Activated CD4-positive, alpha-beta T cell treated with anti-CD3 and anti-CD28 coated beads for 4 hours (primary cell): ENCODE measurements at places on chromosomes 6 and 20.
A peak's percentile ranks its signal among the peaks of the same experiment; 100 is the strongest.

GRCh38 chr20:32674362-32674789 is 635 bp upstream of the C20orf203 start:
- DNase-seq, result peak; percentile 66

- no peak for DNase-seq
These were observed 11.4 kb upstream of the TAF8 start for GRCh38 chr6:42038811-42039408.

- DNase-seq, result no peak
These were observed 17.2 kb upstream of the TPD52L1 start for GRCh38 chr6:125136378-125136777.

DNA sequence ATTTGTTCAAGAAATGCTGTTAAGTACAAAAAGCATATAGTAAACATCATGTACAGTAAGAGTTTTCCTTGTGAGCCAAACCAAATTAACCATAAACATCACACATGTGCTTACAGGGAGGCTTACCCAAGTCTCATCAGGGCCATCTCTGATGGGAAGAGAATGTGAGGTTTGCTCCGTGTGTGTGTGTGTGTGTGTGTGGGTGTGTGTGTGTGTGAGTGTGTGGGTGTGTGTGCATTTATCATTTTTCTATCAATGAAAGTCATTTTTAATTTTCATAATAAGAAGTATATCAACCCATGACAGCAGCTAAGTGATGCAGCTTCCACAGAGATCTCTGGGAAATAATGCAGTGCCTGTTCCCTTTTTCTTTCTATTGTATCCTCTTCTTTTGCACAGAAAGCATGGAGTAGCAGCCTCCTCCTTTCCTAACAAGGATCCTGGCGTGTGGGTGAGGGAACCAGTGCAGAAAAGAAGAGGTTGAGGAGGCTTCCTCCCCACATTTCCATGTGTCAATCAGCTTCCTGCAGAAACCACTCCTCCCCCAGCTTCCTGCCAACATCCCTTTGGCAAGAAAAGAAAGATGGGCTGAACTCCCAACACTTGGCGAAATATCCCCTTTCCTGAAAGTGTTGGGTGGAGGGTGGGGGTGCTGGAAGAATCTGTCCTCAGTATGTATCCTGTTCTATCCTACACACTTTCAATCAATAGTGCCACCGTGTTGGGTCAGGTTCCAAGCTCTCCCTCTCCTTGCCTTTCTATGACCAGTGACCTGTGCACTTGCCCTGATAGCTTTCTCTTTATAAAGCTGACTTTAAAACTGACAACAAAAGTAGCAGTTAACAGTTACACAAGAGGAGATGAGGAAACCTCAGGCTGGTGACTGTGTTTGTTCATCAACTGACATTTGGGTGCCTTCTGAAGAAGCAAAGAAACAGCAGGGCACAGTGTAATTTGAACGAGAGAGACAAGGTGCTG is 251.8 kb upstream of the CITED2 start:
- no peak for DNase-seq

DNA sequence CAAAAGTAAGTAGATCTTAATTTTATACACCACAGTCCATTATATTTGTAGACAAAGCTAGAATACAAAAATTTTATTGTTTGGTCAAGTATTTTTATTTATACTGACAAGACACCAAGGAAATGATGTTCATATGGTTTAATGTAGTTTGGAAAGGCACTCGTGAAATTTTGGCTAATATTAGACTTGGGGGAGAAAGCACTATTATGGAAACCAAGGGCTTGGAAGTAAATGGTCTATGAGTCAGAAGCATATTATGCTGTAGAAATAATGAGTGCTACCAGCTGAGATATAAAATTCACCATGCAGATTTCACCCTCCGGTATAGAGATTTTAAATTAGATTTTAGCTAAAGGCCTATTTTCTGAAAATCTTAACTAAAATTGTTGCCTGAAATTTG is 233.6 kb downstream of the KCNQ5 start:
- DNase-seq, result no peak

DNA sequence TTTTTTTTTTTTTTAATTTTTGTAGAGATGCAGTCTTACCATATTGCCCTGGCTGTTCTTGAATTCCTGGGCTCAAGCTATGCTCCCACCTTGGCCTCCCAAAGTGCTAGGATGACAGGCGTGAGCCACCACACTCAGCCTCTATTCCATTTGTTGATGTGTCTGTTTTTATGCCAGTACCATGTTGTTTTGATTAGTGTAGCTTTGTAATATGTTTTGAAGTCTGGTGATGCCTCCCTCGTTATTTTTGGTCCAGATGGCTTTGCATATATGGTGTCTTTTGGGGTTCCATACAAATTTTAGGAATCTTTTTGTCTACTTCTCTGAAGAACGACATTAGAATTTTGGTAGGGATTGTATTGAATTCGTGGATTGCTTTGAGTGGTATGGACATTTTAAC is 193.2 kb downstream of the ADGB start:
- DNase-seq, result no peak

GRCh38 chr6:22113026-22113766 is 183.6 kb downstream of the PRL start:
- no peak for DNase-seq

DNA sequence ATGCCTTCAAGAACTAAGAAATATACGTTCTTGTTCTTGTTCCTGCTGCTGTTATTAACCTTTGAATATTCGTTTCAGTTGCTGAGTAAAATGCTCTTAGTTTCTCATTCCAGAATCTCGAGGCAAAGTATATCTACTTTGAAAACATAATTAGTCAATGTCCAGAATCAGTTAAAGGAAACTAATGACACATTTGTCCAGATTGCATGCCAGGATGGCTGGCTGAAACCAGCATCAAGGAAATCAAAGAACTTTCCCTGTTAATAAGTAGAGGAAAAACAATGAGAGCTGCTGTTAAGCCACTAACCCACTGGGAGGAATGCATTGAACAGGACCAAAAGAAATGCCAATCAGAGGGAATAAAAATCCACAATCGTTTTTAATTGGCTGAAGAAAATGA is 196.9 kb downstream of the ALDH8A1 start:
- no peak for DNase-seq

- DNase-seq, result no peak
These were observed 129.8 kb downstream of the PREX1 start for GRCh38 chr20:48697845-48698491.

- DNase-seq, result no peak
These were observed 60.8 kb downstream of the BTBD3 start for GRCh38 chr20:11978496-11978895.

- DNase-seq, result no peak
These were observed 15.8 kb downstream of the NPEPL1 start for GRCh38 chr20:58708246-58708931.

DNA sequence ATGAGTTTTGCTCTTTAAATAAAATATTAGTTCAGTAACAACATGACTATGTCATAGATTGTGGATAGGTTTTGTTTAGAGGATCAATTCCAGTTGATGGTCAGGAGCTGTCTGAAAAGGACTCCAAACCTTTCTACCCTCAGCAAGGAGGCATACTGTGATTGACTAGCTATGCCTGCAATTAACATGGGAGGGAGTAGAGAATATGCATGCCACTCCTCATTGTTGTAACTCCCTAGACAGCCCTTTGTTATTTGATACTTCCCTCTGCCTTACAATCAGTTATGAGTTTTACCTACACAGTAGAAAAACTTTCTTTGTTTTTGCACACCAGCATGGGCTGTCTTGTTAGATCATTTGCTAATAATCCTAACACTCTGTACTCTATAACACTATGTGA is 1418.5 kb downstream of the KHDRBS2 start:
- DNase-seq, result no peak

DNA sequence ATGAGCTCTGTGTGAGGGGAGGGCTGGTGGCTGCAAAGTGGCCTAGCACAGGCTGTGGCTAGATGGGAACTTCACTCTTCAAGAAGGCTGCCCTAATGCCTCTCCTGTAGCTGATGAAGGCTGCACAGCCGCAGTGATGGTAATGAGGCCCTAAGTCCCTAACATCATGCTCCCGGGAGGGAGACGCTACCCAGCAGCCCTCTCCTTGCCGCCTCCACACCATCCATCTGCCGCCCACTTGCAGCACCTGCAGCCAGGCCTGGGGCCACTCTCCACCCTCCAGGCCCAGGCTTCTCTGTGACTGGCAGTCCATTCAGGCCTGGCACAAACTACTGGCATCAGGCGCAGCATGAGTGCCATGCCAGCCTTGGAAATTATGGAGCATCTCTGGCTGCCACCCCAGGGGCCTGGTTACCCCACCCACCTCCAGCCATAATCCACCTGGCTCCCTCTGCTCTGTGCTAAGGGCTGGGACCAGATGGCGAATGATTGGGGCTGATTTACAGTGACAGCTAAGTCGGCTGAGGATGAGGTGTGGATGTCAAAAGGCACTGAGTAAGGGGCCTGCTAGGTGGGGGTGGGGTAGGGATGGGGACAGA is 284.2 kb downstream of the LRFN2 start:
- DNase-seq, result no peak

DNA sequence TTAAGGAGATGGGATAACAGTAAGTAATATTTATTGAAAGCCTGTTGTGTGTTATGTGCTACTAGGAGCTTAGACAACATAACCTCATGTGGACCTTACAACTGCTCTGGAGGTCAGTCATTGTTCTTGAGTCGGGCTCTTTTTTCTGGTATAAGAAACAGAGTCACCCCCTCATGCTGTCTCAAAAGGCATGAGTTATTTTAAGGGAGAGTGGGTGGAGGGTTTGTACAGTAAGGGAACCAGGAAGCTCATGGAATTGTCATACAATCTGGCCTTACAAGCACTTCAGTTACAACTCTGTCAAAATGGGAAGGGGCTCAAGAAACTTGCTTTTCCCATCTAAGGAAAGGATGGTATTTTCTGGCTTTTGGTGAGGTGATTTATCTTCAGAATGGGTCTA is 16.5 kb upstream of the DSE start:
- no peak for DNase-seq

DNA sequence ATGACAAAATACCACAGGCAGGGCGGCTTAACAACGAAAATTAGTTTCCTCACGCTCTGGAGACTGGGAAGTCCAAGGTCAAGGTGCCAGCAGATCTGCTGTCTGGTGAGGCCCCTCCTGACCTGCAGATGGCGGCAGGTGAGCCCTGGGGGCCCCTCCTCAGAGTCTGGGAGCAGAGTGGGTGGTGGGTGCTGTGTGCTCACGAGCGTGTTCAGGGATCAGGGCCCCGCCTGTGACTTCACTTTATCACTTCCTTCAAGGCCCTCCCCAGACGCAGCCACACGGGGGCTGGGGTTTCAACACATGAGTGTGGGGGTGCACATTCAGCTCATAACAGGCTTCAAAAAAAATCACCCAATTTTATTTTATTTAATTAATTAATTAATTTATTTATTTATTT is 39.3 kb downstream of the SLC2A4RG start:
- DNase-seq, result no peak

DNA sequence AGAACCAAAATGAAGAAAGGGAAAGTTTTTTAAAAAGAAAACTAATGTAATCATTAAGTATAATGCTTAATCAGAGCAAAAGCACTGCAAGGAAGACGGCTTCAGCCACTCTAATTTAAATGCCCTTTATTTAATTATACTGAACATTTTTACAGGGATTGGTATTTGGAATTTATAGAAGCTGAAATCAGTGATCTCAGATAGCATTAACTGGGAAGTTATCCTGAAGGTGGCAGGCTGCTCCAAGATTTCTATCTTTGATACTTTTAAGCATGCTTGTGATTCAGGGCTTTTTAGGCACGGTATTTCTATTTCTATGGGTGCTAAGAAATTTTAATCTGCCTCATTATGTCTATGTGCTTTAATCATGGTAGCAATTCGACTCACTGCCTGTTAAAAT is 1.3 kb upstream of the NDUFAF4 start:
- no peak for DNase-seq

DNA sequence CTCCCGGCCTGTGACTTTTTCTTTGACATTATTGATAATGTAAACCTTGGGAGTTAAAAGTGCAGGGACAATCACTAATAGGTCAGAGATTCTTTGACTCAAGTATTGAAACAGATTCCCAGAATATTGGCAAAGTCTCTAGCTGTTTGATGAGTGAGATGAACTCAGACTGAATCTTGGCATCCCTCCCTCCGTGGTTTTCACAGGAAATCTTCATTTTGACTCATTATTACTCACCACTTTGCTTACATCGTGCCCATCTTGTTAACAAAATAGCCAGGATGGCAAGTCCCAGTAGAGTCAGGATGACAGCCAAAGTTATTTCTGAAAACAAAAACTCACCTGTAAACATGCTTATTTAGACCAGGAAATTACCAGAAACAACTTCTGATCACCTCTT is 2.0 kb downstream of the TSBP1 start:
- DNase-seq, result no peak

GRCh38 chr6:4225161-4225872 is 89.9 kb upstream of the ECI2 start:
- no peak for DNase-seq

GRCh38 chr6:114718716-114719270 is 376.0 kb upstream of the HS3ST5 start:
- no peak for DNase-seq

- no peak for DNase-seq
These were observed 47.6 kb upstream of the MYL9 start for GRCh38 chr20:36493801-36494114.

DNA sequence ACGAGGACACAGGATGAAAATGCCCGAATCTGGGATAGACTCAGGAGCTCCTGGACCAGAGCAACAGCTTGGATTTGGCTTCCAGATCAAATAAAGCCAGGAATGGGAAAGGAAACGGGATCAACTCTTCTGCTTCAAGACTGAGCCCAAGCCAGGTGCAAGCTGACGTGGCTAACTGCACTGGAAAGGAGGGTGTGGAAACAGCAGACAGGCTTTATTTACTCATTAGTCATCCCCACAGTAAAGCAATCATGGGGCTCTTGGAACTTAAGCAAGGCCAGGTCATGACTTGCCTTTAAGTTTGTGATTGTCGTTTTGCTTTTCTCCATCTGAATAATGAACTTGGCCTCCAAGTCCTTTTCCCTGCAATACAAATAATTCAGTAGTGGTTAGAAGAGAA is 45.2 kb downstream of the KIF16B start:
- no peak for DNase-seq

- no peak for DNase-seq
These were observed 57.8 kb upstream of the TPD52L1 start for GRCh38 chr6:125095580-125096301.

DNA sequence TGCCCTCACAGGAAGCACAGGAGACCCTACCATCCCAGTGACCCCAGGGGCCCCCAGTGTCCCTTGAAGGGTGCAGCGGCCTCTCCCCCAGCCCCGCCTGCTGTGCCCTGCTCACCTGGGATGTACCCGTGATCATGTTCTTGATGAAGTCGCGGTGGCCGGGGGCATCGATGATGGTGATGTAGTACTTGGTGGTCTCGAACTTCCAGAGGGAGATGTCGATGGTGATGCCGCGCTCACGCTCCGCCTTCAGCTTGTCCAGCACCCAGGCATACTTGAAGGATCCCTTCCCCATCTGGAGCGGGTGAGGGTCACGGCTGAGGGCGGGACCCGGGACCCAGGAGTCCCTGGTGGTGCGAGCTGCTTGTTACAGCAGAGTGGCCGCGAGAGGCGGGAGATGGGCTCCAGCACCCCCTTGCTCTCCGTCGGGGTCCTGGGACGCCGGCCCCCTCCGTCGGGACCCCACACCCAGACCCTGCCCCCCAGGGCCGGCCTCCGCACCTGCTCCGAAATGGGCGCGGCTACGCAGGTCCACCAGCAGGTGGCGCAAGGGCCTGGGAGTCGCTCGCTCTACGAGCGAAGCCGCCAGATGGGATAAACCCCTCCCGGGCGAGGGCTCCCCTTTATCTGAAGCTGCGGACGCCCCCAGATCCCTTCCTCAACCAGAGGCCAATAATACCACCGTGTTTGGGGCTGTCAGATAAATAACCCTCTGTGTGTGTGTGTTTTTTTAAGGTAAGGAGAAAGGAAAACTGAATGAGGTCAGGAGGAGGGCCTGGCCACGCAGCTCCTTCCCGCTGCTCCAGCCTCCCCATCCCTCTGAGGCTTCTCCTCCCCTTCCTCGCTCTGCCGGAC is 2.9 kb downstream of the EEF1A2 start:
- peak; percentile 81 for DNase-seq
